GM12878 (cell line): ENCODE measurements at places on chromosomes 5 and 9. TPM values are rescaled to one million over a fixed set of nuclear protein-coding genes. Genes with fewer than 3 reads are reported as not detected.

- no peak overlapping the region for H3K4me3 ChIP-seq
- H3K36me3 ChIP-seq = no peaks in the 10 kb centered on the region
- no peak for DNase-seq
These were observed 122.2 kb downstream of the LHX2 start for GRCh38 chr9:124133727-124134126.

DNA sequence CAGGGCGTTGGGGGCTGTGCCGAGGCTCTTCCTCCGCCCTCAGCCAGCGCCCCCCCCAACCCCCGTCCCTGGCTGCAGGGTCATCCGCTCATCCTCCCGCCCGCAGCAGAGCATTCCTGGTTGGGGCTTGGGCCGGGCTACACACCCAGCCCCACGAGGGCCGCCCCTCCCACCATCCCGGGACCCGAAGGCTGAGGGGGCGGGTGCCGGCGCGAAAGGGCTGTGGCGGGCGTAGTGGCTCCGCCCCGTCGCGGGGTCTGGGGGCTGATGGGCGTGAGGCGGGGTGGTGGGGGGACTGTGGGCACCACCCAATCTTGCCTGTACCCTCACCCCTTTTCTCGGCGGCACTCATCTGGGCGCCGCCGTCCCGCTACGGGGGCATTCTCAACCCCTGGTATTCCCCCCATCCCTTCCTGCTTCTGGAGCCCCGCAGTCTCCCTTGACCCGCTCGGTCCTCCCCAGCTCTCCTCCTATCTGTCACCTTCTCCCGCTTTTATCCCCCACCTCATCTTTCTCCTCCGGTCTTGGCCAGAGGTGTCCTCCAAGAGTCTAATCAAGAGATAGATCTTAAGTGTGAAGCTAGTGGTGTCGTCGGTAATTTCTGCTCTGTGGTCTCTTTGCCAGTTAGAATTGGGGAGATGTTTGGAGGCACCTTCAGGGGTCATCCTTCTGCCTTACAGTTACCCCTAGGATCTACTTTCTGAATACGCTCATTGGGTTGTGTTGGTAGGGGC is 1.6 kb downstream of the FER start:
- H3K27me3 ChIP-seq = no peaks in the 10 kb centered on the region
- no peak for DNase-seq
- H3K4me3 ChIP-seq = peak overlapping the region; percentile 93
- peak overlapping the region; percentile 78 for H3K27ac ChIP-seq

Gene MACROH2A1
- total RNA-seq = 196 and 198 TPM in 2 replicates

Gene RNF130
- total RNA-seq = 0.29 and 0.36 TPM in 2 replicates

Gene BHMT2
- not detected in 2 replicates for total RNA-seq

DNA sequence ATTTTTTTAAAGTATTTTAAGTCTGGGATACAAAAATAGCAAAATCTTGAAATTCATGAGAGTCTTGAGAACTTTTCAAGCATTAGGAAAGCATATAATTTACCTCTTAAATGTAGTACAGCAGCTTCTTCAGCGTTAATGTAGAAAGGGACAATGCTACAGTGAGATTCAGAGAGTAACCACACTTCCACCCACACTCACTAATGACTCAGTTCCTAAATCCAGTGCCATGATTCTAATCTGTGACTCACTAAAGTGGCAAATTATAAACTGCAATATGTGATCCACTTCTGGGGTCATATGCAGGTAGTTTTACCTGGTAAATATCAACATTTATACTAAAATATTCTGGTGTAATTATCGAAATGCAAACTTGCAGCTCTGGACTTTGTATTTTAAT is 434.5 kb upstream of the TUSC1 start:
- H3K27me3 ChIP-seq = no peaks in the 10 kb centered on the region
- no peaks in the 10 kb centered on the region for H3K4me1 ChIP-seq
- no peaks in the 10 kb centered on the region for H3K36me3 ChIP-seq
- DNase-seq = no peak

Gene SLC27A6
- total RNA-seq = not detected in 2 replicates

Gene LHX6
- not detected in 2 replicates for total RNA-seq

- no peak overlapping the region for H3K4me3 ChIP-seq
- no peak for DNase-seq
- no peaks in the 10 kb centered on the region for H3K4me1 ChIP-seq
- H3K27me3 ChIP-seq = no peaks in the 10 kb centered on the region
These were observed 296.6 kb upstream of the TNC start for GRCh38 chr9:115414561-115414960.

Gene JAKMIP2
- total RNA-seq = 1.5 TPM in 2 replicates

GRCh38 chr5:103915081-103915480 is 352.5 kb upstream of the NUDT12 start:
- H3K4me1 ChIP-seq = no peaks in the 10 kb centered on the region
- H3K27ac ChIP-seq = no peak overlapping the region
- no peak for DNase-seq
- H3K36me3 ChIP-seq = no peaks in the 10 kb centered on the region
